ENCODE measurements at places on chromosomes 1 and 21.

DNA sequence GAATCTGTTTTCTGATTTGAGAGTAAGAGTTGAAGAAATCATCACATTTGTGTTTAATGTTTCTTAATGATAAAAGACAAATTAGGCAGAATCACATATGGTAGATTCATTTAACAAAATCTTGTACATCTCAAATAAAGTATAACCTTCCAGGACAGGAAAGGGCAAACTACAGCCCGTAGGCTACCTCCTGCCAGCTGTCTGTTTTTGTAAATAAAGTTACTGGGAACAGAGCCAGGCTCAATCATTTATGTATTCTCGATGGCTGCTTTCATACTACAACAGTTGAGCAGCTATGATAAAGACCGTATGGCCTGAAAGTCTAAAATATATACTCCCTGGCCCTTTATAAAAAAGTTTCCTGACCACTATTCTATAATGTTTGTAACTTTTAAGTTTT is 204.1 kb downstream of the COL24A1 start:
- DNase-seq: no peak

DNA sequence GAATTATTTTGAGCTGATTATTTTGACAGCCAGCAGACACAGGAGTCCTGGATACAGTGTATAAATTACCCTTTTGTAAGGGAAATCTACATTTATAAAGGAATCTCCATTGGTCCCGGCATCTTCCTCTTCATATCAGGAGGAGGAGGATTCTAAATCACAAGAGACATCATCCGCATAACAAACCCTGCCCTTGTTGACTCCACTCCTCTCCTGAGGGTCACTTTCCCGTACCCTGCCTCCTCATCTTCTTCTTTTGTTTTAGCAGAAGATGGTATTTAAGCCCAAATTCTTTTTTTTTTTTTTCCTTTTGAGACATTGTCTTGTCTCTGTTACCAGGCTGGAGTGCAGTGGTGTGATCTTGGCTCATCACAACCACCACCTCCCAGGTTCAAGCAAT is 14.6 kb upstream of the PKNOX1 start:
- no peak for DNase-seq

DNA sequence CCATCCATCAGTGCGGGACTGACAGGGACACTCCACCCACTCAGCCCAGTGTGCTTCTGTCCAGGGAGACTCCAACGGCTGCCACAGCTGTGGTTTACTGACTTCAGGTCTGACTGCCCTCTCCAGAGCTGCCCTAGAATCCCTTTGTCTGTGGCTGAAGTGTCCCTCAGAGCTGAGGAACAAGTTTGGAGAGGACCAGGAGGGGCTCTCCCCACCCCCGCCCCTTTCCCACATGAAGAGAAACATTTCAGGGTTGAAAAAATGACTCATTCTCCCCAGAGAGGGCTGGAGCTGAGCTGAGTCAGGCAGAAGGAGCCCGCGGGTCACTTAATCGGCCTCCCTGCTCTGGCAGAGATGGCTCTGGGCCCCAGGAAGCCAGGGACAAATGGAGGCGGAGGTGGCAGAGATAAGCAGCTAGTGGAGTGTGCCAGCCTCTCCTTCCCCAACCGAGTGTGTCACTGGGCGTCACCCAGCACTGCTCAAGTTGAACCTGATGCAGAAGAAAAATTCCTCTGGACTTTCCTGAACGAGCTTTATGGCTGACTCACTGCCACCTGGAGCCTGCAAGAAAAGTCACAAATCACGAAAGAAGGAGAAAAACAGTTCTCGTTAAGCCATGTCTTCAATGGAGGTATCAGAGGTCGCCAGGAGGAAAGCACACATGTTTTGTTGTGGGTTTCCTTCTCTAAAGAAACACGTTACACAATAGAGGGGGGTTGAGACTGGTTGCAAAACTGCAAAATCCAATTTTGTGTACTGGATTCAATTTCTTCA is 34.3 kb upstream of the ECE1 start:
- DNase-seq: peak; percentile 91

DNA sequence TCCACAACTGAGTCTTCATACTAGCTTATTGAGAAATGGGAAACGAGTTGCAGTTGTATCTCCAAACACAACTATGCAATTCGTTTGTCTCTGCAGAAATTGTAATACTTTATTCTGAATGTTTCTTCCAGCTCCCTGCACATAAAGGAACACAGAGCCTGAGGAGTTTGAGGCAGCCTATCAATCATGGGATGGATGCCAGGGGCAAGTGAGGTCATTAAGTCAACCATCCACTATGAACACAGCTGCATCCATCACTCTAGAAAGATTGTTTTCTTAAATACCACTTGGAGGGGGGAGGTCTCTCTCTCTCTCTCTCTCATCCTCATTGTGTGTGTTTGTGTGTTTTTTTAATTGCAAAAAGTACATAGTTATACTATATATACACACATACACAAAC is 2.9 kb upstream of the PSMB2 start:
- no peak for DNase-seq

- DNase-seq: no peak
Measured at GRCh38 chr1:168223261-168223660, 2.5 kb upstream of the SFT2D2 start.

DNA sequence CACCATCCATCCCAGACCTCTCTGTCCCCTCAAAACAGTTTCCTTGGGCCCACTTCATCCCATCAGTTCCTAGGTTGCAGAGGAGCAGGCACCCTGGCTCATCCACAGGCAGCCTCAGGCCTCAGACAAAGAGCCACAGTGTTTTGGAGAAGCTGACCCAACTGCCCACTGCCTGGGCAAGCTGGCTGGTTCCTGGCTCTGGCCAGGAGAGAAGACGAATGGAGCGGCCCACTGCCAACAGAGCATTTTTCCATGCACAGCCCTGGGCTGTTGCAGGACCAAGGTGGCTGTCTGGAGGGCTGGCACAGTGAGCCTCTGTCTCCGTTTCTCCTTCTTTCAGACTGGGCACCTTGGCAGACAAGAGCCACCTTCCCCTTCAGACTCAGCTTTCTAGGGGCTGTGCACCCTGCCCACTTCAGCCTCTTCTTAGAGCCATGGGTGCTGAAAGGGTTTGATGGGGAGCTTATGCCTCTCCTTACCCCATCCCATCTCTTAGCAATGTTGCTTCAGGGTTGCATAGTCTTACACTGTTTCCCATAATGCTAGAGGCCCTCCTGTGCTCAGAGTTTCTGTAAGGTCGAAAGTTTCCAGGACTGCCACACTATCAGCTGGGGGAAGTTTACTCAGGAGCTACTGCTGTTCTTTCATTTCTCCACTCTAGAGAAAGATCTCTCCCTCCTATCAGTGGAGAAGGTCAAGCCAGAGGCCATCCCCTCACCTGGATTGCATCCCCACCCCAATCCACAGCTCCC is 973 bp downstream of the FMOD start:
- no peak for DNase-seq

- no peak for DNase-seq
Measured at GRCh38 chr21:31398574-31398973, 54.5 kb upstream of the TIAM1 start.

- DNase-seq: peak; percentile 21
Measured at GRCh38 chr21:17045214-17045853, 467.5 kb upstream of the CXADR start.

DNA sequence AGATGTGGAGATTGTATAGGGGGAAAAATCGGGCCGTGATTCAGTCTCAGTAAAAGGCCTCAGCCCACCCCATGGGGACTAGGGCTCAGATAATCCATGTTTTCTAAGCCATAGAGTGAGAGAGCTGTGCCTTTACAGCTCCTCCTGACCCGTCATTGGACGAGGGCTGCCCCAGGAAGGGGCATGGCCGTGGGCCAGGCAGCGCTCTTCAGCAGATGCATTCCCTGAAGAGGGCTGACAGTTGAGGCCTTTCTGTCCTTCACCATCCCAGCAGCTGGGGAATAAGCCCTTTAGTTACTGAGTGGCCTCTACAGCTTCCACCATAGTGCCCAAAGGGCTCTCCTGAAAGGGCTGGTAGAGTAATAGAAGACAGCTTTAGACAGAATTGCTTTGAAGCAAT is 57.2 kb downstream of the ST3GAL3 start:
- no peak for DNase-seq

GRCh38 chr1:184075055-184076029 is 23.8 kb downstream of the TSEN15 start:
- DNase-seq: peak; percentile 53

Data from stromal cell of bone marrow (primary cell).